NCI-H524 (cell line): ENCODE measurements at places on chromosomes 5 and 9.

DNA sequence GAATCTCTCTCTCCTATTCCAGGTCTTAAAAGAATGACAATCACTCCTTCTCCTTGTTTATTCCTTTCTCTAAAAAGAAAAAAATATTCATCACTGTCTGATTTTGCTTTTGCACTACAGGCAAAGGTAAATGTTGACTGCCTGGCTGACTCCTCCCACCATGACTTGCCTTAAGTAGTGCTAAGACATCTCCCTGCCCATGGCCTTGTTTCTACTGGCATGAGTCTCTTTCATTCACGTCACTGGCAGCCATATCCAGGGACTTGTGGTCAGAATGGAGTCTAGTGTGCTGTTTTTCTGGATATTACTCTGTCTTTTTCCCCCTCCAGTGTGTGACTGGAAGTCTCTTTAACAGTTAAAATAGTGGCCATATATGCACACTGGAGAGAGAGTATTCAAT lies 522.9 kb upstream of the DAB2 start:
- DNase-seq, result no peak

DNA sequence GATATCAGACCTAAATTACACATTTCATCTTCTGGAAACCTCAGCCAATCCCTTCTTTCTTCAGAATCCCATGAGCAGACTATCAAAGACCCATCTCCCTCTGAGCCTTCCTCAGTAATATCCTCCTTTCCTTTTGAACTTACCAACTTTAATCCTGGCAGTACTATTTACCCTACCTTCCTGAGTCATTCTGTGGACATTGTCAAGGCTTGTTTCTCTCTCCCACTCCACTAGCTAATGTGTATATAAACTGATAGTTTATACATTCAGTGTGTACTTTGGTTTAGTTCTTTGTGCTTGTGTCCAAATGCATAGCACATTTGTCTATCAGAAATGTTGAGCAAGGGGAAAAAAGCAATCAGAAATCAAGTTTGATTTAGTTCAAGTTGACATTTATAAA lies 568.3 kb downstream of the CSNK1G3 start:
- no peak for DNase-seq

GRCh38 chr5:72505539-72506157 lies 1.6 kb downstream of the ZNF366 start:
- DNase-seq, result no peak

DNA sequence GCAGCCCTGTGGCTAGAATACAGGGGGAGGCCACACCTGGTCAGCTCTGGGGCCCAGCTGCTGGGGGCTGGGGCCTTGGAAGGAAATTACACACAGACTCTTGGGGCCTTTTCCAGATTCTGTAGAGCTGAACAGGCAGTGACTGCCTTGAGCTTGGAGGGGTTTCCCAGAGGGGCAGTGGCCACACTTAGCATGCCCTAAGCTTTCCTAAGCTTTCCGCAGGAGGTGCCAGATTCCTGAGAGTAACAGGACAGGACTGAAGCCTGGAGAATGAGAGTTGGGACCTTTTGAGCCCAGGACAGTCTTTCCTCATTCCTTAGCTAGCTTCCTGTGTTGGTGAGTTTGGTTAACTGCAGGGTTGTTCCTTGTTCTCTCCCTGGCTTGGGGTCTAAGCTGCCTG lies 1.4 kb downstream of the TBC1D13 start:
- DNase-seq, result no peak

- peak; percentile 11 for DNase-seq
These were observed 159.4 kb downstream of the PIK3R1 start for GRCh38 chr5:68374796-68375518.

DNA sequence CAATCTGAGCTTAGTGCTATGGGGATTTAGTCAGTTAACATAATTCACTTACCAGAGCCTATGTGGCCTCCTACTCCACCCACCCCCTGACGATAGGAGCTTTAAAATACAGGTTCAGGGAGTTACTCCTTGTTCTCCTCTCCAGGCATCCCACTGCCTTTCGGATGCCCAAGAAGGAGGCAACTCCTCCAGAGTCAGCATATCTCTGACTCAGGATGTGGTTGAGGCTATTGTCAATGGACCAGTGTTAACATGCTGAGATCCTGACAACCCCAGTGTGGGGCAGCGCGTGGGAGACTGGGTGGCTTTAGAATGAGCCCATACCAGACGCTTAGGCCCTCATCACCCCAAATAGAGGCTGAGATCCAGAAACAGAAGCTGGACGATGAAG lies 27.4 kb downstream of the BICD2 start:
- no peak for DNase-seq

DNA sequence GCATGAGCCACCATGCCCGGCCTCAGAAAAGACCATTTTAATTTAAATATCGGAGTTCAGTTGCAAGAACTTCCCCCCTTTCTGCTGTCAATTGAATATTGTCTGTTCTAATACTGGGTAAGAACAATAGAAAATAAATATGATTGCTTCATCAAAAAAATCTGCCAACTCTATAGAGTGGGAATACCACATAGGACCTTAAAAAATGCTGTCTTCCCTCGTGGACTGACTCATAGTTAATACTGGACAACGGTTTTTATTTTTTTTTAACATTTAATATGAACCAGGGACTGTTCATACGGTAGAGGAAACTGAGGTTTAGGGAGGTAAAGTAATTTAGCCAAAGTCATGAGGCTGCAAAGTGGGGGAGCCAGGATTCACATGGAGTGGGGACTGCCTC lies 9.7 kb downstream of the ZNF462 start:
- no peak for DNase-seq

- peak; percentile 9 for DNase-seq
These were observed 52.9 kb downstream of the PAM start for GRCh38 chr5:102807878-102808502.

- DNase-seq, result no peak
These were observed 2.8 kb upstream of the GPR150 start for GRCh38 chr5:95617057-95617456.

- DNase-seq, result peak; percentile 80
These were observed 69.8 kb downstream of the ICE1 start for GRCh38 chr5:5492087-5492933.

DNA sequence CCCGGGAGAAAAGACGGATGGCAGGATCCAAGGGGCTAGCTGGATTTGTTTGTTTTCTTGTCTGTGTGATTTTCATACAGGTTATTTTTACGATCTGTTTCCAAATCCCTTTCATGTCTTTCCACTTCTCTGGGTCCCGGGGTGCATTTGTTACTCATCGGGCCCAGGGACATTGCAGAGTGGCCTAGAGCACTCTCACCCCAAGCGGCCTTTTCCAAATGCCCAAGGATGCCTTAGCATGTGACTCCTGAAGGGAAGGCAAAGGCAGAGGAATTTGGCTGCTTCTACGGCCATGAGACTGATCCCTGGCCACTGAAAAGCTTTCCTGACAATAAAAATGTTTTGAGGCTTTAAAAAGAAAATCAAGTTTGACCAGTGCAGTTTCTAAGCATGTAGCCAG lies 94.2 kb downstream of the SYK start:
- no peak for DNase-seq

DNA sequence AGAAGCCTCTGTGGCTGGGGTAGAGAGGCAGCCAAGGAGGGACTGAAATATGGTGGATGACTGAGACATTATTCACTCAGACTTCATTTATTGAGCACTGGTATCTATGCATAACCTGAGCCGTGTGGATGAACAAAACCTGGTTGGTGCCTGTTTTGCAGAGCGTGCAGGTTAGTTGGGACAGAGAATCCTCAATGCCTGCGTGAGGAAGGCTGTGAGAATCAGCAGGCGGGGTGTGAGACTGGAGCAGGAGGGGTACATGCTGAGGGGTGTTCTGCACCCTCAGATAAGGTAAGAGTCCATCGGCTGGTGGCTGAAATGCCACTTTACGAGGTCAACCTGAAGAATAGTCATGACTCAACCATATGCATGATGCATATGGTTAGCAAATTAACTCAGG lies 271.6 kb downstream of the MED10 start:
- no peak for DNase-seq

- peak; percentile 54 for DNase-seq
These were observed 184.3 kb downstream of the CTNND2 start for GRCh38 chr5:11719888-11720481.

DNA sequence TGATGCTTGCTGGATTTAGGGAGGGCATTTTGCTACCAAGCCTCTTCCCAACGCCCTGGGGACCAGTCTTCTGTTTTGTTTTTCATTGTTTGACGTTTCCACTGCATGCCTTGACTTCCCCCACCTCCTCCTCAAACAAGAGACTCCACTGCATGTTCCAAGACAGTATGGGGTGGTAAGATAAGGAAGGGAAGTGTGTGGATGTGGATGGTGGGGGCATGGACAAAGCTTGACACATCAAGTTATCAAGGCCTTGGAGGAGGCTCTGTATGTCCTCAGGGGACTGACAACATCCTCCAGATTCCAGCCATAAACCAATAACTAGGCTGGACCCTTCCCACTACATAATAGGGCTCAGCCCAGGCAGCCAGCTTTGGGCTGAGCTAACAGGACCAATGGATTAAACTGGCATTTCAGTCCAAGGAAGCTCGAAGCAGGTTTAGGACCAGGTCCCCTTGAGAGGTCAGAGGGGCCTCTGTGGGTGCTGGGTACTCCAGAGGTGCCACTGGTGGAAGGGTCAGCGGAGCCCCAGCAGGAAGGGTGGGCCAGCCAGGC lies 23.0 kb downstream of the PCDHGC5 start:
- DNase-seq, result no peak

- DNase-seq, result no peak
These were observed 148.9 kb downstream of the ENC1 start for GRCh38 chr5:74491586-74491985.

DNA sequence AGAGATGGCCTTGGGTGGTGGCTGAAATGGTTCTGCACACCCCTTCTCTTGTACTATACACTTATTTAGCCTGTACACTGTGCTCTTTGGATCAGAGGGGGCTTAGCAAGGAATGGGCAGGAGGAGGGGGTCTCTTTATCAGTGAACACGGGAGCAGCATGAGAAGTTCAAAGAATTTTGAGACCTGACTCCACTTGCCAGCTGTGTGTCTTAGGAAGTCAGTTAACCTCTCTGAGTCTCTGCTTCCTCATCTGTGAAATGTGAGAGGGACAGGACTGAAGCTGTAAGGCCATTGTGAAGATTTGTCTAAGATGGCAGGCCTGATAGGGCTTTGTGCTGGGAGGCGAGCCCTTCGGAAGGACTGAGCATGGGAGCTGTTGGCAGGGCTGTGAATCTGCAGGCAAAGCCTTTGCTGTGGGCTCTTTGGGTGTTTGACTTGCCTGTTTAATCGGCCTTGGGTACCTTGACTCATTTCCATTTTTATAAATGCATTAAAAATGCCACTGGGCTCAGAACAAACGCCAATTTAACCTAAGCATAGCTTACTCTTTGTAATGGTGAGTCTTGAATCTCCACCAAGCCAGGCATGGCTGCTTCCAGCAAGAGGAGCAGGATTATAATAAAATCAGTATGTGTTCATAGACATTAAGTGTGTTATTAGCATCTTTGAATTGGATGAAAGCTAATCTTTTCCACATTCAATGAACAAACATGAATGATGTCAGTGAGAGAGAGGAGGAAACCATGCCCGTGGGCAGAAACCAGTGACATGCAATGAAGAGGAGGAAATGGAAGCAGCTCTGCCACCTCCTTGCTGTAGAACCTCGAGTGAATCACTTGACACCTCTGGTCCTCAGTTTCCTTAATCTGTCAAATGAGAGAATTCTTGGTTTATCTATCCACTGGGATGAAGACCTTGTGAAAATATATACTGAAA lies 89.4 kb downstream of the MACROH2A1 start:
- no peak for DNase-seq

DNA sequence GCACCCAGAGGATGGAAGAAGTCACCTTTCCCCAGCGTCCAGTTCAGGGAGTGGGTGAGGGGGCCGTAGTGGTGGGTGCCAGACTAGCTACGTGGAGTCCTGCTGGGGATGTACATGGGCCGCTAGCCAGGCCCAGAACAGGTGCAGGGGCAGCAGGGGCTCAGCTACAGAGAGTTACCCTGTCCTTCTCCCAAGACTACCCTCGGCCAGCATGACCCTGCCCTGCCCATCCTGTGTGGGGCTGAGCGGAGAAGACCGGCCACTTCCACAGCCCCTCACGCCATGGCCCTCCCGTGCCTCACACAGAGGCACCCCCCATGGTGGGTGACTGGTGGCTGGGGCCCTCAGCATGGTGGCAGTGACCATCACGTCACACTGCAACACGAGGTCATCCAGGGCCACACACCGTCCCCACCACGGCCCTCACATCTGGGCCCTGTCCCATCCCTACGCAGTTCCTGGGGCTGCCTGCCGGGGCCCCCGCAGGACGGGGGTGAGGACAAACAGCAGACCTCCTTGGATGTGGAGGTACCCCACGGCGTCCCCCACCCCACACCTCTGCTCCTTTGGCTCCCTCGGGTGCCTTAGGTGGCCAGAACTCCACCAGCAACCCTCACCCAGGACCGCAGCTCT lies 977 bp upstream of the DPP7 start:
- no peak for DNase-seq

- peak; percentile 31 for DNase-seq
These were observed 31.4 kb upstream of the PSD2 start for GRCh38 chr5:139763930-139764791.

- no peak for DNase-seq
These were observed 9.9 kb upstream of the PTGER4 start for GRCh38 chr5:40669606-40670390.

DNA sequence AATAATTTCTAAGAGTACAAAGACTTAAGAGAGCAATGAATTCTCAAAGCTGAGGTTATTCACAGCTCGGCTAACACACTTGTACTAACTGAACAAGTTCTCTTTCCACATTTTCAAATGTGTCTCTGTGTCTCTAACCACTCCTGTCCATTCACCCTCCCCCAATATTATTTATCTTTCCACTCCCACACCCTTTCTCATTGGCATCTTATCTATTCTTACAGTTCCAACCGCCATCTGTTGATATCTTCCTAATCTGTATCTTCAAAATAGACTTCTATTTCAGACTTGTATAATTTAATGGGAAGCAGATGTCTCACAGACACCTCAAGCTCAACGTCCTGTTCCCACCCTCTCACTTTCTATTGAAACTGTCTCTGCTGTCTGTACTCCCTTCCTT lies 205.9 kb downstream of the ANXA1 start:
- peak; percentile 71 for DNase-seq

GRCh38 chr5:72523960-72524582 lies 16.9 kb upstream of the ZNF366 start:
- peak; percentile 75 for DNase-seq

GRCh38 chr9:113535756-113536155 lies 72.2 kb downstream of the RGS3 start:
- no peak for DNase-seq

DNA sequence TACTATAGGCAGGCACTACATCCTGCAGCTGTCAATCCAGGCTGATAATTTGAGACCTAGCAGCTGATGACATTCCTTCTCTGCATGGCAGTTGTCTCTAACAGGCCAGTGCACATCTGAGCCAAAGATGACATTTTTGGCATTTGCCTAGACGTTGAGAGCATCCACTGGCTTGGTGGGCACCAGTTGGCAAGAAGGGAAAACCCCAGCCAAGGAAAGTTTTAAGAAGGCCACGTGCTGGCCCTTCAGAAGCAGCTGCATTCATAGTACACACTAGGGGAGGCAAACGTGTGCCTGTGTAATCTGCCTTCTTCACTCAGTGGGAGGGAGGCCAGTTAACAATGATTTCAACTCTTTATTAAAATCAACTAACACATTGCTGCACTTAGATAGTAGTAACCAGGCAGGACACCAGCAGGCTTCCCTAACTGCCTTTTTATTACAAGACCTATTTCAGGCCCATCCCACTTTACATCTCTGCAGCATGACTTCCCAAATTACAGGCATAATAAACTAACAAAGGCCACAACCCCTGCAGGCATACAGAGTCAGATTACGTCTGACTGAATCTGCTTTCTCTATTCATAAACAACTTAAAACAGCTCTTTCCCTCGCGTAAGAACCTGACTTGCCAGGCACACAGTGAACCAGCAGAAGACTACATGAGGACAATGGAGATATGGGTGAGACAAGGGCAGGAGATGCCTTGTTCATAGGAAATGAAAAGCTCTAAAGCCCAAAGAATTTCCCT lies 576.3 kb downstream of the PDE4D start:
- no peak for DNase-seq
